Left ventricle myocardium inferior (tissue), 1 donor: ENCODE measurements at places on chromosomes 2 and 18. TPM values are rescaled to one million over a fixed set of nuclear protein-coding genes. Genes with fewer than 3 reads are reported as not detected.
A peak's percentile ranks its signal among the peaks of the same experiment; 100 is the strongest.

Gene RNPEPL1
- 80.1 TPM for total RNA-seq

- DNase-seq, result peak; percentile 44
Observed at GRCh38 chr18:55779691-55780585, 191.9 kb upstream of the TCF4 start.

- DNase-seq, result no peak
Observed at GRCh38 chr18:58691256-58691655, 20.0 kb downstream of the MALT1 start.

GRCh38 chr18:37604032-37604431 is 38.4 kb upstream of the CELF4 start:
- no peak for DNase-seq

DNA sequence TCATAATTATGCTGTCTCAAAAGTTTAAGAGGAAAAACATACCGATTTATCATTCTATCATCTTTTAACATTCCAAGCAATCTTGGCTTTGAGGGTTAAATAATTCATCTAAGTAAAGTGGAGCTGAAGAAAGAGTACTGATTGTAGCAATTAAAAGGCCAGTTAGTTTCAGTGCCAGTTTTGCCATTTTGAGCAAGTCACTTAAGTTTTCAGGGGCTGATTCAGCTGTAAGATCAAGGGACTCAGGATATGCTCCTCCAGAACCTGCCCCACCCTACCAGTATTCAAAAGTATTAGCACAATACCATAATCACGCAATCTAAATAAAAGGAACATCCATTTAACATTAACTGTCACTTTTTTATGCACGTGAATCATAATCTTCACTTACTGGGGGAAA is 1.9 kb downstream of the SS18 start:
- DNase-seq, result no peak

DNA sequence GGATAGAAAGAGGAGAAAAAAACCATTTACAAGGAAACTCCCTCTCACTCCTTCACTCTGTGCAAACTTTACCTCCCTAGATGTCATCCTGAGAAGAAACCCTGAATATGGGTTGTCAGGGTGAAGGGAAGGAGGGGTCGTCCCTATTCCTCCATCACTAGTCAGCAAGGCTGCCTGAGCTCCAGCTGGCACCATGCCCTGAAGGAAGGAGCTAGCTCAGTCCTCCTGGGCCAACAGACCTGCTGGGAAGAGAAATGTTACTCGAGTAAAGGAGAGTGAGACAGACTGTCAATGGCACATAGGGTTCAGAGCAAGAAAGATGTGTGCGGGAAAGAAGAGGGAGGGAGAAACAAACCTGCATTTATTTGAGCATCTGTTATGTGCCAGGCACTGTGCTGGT is 18.3 kb upstream of the EPAS1 start:
- DNase-seq, result no peak

Gene NEU2
- not detected for total RNA-seq

DNA sequence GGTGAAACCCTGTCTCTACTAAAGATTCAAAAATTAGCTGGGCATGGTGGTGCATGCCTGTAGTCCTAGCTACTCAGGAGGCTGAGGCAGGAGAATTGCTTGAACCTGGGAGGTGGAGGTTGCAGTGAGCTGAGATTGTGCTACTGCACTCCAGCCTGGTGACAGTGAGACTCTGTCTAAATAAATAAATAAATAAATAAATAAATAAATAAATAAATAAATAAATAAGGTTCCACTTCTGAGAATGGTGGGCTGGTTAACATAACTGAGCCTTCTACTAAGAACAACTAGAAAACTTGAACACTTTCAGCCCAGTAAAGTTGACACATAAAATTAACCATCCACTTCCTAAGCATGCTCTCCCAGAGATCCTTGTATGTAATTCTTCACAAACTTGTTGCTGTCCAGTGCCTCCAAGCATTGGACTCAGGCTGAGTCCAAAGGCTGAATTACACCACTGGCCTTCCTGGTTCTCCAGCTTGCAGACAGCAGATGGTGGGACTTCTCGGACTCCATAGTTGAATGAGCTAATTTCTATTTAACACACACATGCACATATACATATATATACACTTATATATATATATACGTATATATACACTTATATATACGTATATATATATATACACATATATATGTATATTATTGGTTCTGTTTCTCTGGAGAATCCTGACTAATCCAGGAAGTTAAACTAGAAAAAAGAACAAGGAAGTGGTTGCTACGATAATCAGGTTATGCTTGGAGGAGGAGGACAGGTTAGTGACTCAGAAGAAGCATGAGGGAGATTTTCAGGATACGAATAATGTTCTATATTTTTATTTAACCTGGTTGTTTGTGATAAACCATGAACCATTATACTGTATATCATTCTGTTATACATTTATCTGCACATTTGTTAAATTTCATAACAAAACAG is 348.8 kb downstream of the METTL4 start:
- DNase-seq, result no peak

Gene ADD2
- total RNA-seq, result 2.7 TPM

DNA sequence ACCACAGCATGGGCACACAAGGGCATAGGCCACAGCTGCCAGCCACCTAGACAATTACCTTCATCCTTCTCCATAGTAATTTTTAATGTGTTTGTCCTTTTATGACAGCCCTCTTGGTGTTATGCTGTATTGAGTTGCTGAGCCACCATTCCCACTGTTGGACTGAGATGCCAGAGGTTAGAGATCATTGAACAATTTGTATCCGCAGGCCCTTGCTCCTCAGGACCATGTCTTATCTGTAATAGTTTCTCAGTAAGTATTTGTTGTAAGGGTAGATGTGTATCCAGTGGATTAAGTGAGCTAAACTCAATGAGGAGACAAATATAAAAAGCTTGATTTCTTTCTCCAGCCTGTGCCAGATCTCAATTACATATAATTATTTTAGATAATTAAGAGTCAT is 832.8 kb upstream of the ID2 start:
- no peak for DNase-seq
